ENCODE measurements at places on chromosomes 2 and 18.

- no peak for DNase-seq
These were observed 38.0 kb downstream of the SPTBN1 start for GRCh38 chr2:54494087-54494486.

- DNase-seq = no peak
These were observed 55.2 kb upstream of the PAX3 start for GRCh38 chr2:222353993-222354392.

DNA sequence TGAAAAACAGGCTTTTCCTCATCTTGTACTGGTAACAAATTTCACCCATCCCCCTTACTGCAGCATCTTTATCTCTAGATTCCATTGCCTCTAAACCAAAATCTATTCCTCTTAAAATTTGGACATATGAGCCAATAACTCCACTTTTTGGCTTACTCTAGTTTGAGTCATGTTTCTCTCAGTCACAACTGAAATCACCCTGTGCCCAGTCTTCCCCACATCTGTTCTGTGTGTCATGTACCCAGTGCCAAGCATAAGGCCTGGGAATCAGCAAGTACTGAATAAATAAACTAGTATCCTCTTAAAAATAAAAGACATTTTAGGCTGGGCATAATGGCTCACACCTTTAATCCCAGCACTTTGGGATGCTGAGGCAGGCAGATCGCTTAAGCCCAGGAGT lies 20.8 kb upstream of the CHN1 start:
- DNase-seq = no peak

GRCh38 chr2:54471221-54471711 lies 15.1 kb downstream of the SPTBN1 start:
- DNase-seq = no peak

DNA sequence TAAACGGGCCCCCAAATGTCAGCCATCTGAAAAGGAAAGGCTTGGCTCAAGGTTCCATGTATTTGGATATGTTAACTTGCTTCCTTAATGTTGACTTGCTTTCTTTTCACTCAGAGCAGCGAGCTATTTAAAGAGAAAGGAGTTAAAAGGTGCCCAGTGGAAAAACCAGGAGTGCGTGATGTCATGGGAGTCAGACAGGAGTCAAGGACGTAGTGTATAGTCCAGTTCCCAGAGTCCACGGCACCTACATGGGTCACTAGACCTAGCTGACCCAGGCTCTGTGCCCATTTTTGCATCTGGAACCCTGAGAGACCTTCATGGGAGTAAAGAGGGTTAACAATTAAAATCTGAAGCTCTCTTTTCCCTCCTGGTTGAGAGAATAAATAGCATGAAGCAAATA lies 19.8 kb downstream of the SLC3A1 start:
- no peak for DNase-seq

DNA sequence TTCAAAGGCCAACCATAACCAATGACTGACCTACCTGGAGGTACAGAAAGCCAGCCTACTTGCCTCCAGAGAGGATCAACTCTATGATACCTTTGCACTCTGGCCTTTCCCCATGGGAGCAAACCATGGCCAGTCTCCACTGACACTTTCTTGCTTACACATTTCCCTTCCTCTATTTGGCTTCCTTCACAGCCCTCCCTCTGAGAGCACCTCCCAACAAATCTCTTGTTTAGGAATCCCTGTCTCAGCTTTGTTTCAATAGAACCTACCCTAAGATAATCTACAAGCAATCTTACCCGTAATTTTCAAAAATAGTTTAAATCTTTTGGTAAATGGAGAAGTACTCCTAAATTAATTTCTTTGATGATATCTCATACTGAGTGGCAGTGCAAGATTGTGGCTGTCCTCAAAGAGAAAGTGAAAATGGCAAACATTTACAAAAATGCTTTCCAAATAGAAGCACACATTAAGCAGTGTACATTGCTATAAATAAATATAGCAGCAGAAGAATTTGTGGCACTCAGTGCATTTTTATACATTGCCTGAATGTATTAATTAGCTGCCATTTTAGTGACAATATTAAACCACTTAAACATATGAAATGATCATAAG lies 140.6 kb downstream of the CCDC148 start:
- DNase-seq = no peak

- no peak for DNase-seq
These were observed 78.6 kb downstream of the RFTN2 start for GRCh38 chr2:197596766-197597165.

DNA sequence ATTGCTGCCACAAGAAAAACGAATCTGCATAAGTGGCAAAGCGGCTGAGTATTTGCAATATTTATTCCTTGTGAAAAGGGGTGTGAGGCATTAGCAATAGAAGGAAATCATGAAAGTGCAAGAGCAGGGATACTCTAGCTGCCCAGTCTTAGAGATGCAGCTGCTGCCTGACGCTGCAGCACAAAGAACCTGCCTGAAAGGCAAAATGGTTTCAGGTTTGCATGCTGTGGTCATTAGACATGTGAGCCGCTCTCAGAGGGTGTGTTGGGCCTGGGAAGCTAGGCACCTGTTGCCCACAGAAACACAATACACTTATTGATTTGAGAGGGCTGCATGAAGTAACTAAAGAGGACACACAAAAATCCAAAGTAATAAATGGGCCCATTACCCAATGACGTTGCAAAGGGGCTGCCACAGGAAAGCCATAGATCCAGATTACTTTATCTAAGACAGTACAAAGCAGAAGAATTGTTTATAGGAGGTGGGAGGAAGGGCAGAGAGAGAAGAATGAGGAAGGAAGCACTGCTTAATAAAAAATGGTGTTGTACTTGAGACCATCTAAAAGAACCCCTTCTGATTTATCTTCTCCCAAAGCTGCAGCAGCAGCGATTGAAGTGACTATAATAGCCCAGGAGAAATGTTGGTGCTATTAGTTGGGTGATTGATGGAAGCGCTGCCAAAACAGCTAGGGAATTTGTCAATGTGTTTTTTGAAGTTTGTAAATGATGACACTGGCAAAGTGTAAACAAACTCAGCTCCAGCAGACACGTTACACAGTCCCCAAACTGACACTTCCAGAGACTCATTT lies 492.4 kb upstream of the ACVR2A start:
- DNase-seq = no peak

DNA sequence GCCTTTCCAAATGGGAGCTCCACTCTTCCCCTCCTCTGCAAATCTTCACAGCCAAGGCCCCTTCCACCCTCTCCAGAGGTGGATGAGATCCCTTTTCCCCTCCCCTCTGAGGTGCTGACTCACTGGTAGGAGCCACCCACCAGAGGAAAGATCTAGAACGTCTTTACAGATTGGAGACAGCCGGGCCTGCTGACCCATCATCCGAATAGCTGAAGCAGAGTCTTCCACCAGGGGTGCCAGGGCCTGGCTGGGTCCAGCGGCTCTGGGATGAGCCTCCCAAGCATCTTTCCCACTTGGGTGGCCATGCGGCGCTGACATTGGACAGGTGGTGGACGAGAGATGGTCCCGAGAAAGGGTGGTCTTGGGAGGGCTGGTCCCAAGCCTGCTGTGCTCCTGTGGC lies 9.0 kb downstream of the ERFE start:
- DNase-seq = no peak

DNA sequence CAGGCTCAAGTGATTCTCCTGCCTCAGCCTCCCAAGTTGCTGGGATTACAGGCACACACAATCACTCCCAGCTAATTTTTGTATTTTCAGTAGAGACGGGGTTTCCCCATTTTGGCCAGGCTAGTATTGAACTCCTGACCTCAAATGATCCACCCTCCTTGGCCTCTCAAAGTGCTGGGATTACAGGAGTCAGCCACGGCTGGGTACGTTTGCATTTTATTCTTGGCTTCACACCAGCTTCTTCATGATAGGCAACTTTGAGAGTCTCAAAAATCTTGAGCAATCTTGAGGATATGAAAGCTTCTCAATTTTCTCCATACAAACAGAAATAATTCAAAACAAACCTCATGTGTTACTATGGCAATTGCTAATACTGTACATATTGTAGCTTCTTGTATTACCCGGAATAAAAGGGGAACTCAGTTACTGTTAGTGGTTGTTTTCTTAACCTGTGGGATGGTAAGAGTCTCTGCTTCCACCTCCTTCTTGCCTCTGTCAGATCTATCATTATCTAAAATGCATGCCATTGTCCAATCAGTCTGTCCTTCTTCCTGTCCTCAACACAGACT lies 102.9 kb upstream of the SYT4 start:
- no peak for DNase-seq

DNA sequence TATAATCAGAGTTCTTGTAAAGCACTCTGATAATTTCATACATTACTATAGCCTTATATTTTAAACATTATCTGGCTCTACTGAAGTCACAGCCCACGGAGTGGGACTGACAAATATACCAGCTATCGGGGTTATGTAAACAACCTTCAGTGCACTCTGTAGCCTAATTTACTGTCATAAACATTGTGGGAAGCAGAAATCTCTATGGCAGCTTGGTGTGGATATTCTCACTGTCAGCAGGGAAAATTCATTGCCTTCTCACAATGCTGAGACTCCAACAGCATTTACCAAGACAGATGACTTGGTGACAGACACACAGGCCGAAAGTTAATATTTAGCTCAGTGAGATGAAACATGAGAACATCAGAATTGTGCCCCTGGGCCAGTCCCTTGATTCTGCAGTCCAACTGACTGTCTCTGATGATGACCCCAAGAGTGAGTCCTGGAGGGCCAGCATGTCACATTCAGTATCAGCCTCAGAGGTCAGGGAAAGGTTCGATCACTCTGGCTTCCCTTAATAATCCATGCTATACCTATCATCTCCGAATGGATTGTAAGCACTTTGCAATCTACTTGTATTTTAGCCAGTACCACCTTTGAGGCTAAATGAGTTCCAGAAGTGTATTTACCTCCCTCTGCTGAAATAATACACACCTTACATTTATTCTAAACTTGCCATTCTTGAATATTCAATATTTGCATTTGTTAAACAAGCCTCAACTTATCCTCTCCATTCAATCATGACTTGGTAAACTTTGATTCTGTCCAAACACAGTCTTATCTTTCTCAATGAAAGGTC lies 146.2 kb upstream of the OSR1 start:
- no peak for DNase-seq

- DNase-seq = no peak
These were observed 50.0 kb upstream of the PAPOLG start for GRCh38 chr2:60706021-60706420.

GRCh38 chr2:95278051-95278471 lies 3.8 kb downstream of the PROM2 start:
- no peak for DNase-seq

GRCh38 chr2:241772063-241772499 lies 4.5 kb upstream of the GAL3ST2 start:
- DNase-seq = no peak

DNA sequence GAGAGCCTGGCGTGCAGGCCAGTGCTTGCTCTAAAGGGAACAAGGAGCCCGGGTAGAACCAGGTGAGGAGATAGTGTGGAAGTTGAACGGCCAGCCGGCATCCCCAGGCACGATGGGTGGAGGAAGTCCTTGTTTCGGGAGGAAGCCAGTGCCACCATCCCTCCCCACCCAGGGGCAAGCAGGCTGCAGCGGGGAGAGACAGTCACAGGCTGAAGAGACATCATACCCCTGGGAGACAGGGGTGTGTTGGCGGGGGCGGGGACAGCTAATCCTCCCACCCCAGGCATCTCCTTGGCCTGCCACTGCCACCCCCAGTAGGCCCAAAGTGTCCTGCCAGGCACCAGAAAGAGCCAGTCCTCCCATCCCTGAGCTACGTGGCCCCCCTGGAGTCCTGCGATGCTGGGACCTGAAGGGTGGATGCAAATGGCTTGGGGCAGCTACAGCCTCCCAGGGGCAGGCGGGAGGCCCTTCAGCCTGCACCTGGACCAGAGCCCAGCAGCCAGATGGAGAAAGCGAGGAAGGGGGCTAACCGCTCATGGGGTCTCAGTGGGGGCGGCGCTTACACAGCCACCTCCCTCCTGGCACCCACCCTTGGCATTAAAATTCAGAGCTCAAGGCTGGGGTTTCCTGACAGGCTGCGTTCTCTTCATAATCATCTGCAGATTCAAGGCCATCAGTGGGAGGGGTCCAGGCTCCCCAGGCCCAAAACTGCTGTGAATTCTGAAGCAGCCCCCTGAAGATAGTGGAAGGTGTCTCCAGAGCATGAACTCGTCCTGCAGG lies 14.8 kb upstream of the GPR55 start:
- no peak for DNase-seq

DNA sequence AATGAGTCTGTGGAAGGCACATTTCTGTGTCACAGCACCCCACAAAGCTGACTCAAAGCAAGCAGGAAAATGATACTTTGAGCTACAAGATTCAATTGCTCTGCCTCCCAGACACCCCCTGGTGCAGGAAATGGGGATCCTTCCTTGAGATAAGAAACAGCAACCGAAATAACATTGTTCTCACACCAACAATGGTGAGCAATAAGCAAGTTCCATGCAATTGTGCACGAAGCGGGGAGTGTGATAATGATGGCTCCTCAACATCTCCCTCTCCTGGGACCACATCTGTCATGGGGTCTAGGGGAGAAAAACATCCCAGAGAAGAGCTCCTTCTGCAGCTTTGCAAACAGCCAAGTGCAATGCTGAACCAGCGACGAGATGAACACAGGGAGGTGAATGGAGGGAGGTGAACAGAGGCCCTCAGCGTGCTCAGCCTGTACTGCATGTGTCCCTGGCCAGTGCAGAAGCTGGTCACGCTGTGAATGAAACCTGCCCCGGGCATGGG lies 67.7 kb downstream of the PDCL3 start:
- no peak for DNase-seq

GRCh38 chr2:4047961-4048891 lies 344.9 kb downstream of the DCDC2C start:
- DNase-seq = peak; percentile 46

DNA sequence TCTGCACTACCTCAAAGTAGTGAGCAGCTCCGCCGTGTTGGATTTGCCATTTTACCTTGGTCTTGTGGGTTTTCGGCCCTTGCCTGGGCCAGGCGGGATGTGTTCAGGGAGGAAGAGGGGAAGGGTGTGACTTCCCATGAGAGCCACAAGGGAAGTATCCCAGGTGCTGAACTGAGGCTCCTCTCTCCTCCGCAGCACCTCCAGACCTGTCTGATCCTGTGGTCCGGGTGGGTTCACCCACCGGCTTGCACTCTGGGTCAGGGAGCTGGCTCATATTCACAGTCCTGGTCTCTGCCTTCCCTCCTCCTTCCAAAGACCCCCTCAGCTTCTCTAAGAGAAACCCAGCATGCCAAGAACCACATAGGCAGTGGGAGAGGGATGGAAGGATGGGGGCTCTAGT lies 235.8 kb downstream of the SEPTIN10 start:
- no peak for DNase-seq

- DNase-seq = no peak
These were observed 27.3 kb upstream of the SPOPL start for GRCh38 chr2:138474100-138474825.

DNA sequence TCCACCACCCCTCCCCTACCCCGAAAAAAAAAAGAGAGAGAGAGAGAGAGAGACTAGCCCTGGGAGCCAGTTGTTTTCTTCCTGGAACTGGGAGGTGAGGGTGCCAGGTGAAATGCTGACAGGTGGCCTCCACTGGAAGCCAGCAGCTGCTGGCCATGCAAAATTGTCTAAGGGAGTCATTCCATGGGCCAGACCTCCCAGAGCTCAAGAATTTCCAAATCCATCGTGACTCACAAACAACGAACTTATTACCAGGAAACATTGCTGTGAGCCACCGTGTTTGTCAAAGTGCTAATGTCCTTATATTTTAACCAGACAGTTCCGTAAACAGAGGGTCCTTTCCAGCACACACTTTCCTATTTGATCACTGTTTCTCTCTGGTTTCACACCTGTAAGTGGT lies 68.5 kb upstream of the PID1 start:
- DNase-seq = no peak
